Fibroblast of skin of scalp (primary cell): ENCODE measurements at places on chromosomes 5 and 9.
A peak's percentile ranks its signal among the peaks of the same experiment; 100 is the strongest.

DNA sequence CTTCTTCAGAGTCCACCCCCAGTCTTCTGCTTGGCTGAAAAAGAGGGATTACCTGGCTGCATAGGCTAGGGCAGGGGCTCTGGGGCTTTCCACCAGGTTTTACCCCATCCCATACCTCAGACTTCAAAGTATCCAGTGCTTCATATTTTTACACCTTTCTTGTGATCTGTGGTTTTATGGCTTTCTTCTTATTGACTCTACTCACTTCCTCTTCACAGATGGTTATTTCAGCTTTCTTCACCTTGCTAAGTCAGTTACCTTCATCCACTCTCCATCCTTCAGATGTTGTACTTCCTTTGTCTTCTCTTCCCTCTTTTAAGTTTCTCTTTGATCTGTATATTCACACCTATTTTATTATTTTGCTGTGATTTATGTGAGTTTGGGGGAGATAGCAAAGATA is 104.3 kb downstream of the GRIA1 start:
- DNase-seq, result no peak

- DNase-seq, result no peak
Observed at GRCh38 chr5:133728475-133728874, 116.1 kb upstream of the FSTL4 start.

DNA sequence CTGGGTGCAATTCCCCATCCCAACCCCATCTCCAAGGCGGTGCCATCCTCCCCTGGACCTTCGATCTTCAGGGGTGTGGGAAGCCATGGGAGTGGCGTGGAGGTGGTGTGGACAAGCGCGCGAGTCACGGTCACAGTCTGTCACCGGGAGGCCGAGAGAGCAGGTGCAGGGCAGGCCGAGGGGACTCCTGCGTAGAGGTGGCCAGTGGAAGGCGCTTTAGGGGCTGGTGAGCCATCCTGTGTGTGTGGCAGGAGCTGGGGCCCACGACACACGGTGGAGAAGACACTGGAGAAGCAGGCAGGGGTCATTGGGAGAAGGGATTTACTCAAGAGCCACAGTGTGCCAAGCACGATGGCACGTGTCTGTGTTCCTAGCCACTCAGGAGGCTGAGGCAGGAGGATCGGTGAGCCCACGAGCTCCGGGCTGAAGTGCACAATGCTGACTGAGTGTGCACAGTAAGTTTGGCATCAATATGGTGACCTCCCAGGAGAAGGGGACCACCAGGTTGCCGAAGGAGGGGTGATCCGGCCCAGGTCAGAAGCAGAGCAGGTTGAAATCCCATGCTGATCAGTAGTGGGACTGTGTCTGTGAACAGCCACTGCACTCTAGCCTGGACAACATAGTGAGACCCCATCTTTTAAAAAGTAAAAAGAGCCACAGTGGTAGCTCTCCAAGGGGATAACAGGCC is 145.1 kb upstream of the PHYKPL start:
- DNase-seq, result no peak

DNA sequence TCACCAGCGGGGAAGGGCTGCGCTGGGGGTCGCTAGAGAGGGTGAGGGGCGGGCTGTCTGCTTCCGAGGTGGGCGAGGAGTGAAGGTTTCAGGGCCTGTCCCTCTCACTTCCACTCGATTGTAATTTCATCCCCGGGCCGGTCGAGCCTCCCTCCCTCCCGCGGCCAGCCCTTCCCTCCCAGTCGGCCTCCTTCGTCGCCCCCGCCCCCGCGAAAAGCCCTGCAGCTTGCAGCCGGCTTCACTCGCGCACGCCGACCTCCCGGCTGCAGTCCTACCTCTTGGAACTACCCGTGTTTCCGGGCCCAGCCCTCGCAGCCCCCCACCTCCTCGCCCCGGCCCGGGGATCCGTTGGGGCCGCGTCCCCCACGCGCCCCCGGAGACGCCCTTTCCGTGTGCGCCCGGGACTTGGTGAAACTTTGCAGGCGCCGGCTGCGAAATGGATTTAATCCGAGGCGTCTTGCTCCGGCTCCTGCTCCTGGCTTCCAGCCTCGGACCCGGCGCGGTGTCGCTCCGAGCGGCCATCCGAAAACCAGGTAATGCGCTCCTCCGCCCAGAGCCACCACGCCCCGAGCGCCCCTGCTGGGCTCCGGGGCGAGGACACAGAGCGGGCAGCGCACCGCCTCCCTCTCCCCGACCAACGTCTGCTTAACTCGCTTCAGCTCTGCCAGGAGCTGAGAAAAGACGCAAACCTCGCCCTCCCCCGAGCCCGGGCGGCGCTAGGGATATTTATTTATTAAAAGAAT is at the start of gene EGFLAM:
Gene EGFLAM (plus strand): TSS at position 241 of the 743 bp plus-strand sequence. CDS start 196 bp downstream, at position 437.
- no peak for DNase-seq

- no peak for DNase-seq
Observed at GRCh38 chr9:98236901-98237487, 18.5 kb downstream of the TBC1D2 start.

DNA sequence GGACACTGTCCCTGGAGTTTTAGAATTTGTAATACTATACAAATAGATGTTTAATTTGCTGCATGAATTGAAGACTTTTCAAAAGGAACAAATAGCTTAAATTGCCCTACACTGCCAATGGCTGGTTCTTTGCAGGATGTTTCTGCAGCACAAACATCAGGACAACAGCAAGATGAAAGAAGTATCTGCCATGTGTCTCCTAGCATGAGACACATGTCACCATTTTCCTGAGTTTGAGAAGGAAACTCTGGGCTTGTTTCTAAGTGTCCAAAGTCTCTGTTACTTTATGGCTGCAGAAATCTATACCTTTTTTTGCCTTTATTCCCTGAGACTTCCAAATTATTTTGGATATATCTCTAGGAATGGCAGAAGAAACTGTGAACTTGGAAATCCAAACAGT is 623 bp upstream of the OR13F1 start:
- no peak for DNase-seq

GRCh38 chr5:80070338-80071056 is 35.3 kb downstream of the THBS4 start:
- DNase-seq, result peak; percentile 64

GRCh38 chr5:115963566-115963965 is 1.3 kb downstream of the LVRN start:
- DNase-seq, result no peak

- DNase-seq, result peak; percentile 34
Observed at GRCh38 chr5:157670662-157671591, at the start of gene C5orf52. Gene C5orf52 (plus strand): TSS chr5:157671533. CDS start chr5:157671615, 82 bp downstream.

GRCh38 chr9:36899406-36899805 is 134.7 kb downstream of the PAX5 start:
- no peak for DNase-seq

DNA sequence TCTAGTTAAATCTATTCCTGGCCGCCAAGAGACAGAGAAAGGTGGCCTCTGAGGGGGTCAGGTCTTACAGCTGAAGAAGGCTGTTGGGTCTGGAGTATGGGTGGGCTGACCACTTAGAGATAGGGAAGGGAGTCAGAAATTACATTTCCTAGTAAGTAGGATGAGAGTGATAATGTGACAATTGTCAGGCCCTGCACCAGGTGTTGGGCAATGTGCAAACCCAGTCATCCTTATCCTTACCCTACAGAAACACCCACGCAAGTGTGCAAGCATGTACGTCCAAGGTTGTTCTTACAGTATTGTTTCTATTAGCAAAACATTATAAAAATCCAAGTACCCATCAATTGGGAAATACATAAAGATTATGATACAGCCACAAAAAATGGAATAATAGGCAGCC is 9.5 kb downstream of the SPAAR start:
- DNase-seq, result no peak

- no peak for DNase-seq
Observed at GRCh38 chr5:176865964-176866363, 33.2 kb downstream of the HK3 start.

DNA sequence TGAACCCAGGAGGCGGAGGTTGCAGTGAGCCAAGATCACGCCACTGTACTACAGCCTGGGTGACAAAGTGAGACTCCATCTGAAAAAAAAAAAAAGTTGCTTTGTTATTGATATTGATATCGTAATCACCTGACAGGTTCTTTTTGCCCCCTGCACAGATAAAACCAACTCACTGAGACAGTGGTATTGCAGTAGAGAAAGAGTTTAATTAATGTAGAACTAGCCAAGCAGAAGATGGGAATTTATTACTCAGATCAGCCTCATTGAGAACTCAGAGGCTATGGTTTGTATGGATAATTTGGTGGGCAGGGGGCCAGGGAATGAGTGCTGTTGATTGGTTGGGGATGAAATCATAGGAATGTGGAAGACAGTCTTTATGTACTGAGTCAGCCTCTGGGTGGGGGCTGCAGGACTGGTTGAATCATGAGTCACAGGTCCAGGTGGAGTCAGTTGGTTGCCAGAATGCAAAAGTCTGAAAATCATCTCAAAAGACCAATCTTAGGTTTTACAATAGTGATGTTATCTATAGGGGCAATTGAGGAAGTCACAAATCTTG is 35.8 kb upstream of the MEGF10 start:
- DNase-seq, result peak; percentile 77

DNA sequence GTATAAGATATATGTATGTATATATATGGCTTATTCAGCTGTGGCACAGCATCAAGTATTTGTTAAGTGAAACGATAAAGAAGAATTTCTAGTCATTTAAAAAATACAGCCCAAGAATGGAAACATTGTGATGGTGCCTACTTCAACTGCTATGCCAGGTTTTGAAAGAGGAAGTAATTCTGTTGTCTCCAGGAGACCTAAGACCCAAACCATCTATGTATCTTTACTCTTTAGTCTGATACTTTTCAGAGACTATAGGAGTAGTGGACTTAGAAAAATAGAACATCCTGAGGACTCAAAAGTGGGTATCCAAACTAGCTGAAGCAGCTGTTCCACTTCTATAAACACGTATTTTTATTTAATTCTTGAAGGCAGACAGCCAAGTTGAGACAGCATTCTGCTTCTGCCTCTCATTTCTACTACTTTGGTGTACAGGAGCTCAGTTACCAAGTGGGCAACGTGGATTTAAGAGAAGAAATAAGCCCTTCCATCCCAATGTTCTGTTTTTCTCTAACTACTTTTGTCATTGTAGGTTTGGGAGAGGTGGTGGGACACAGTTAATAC is 110.7 kb downstream of the RPS23 start:
- no peak for DNase-seq

- no peak for DNase-seq
Observed at GRCh38 chr5:75756981-75757380, 39.7 kb upstream of the POC5 start.

GRCh38 chr9:17744786-17745185 is 165.9 kb downstream of the SH3GL2 start:
- peak; percentile 13 for DNase-seq

DNA sequence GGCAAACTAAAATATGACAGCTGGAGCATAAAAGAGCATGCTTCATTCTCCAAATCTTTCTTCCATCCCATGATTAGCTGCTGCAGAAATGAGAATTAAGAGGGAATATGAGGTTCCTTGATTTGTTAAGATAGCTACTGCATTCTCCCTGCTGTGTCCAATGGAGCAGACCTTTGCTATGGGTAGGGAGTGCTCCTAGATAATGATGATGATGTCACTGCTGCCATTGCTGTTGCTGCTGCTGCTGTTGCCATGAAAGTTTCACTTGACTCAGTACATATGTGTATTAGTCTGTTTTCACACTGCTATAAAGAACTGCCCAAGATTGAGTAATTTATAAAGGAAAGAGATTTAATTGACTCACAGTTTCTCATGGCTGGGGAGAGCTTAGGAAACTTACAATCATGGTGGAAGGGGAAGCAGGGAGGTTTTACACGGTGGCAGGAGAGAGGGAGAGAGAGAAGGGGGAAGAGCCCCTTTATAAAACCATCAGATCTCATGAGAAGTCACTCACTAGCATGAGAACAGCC is 128.9 kb downstream of the INSYN2B start:
- no peak for DNase-seq

- no peak for DNase-seq
Observed at GRCh38 chr5:126267438-126267837, 155.8 kb upstream of the GRAMD2B start.

- DNase-seq, result no peak
Observed at GRCh38 chr9:97547098-97547829, 45.8 kb downstream of the TMOD1 start.

- no peak for DNase-seq
Observed at GRCh38 chr9:110746211-110746930, 77.8 kb downstream of the MUSK start.

GRCh38 chr5:157590478-157590877 is 14.9 kb upstream of the ADAM19 start:
- peak; percentile 30 for DNase-seq

- DNase-seq, result no peak
Observed at GRCh38 chr9:77866878-77867277, 164.7 kb downstream of the GNAQ start.

- no peak for DNase-seq
Observed at GRCh38 chr5:32387211-32387610, 57.3 kb downstream of the ZFR start.

- peak; percentile 96 for DNase-seq
Observed at GRCh38 chr5:76790632-76791290, 28.1 kb upstream of the F2RL1 start.

GRCh38 chr9:97985058-97985861 is 2.1 kb downstream of the ANP32B start:
- peak; percentile 16 for DNase-seq

DNA sequence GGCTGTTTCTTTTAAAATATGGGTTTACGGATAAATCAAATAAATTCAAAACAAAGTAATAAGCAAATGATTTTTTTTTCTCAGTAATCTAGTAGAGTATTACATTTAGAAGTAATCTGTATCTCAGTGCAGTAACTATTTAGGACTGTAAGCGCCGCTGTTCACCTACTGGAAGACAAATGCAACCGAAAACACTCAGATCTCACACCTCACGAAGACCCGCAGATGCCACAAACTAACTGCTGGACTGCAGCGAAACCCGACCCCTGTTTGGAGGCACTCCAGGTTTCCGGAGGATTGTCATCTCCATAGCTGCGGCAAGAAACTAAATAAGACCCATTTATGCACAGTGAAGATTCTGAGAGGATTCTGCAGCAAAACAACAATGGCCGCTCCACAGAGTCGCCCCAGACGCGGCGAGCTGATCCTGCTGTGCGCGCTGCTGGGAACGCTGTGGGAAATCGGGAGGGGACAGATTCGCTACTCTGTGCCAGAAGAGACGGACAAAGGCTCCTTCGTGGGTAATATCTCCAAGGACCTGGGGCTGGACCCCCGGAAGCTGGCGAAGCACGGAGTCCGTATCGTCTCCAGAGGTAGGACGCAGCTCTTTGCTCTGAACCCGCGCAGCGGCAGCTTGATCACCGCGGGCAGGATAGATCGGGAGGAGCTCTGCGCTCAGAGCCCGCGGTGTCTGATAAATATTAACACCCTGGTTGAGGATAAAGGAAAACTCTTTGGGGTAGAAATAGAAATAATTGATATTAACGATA is at the start of gene PCDHGA8:
Gene PCDHGA8 (plus strand): TSS at position 205 of the 770 bp plus-strand sequence. CDS start 181 bp downstream, at position 386.
- peak; percentile 38 for DNase-seq

DNA sequence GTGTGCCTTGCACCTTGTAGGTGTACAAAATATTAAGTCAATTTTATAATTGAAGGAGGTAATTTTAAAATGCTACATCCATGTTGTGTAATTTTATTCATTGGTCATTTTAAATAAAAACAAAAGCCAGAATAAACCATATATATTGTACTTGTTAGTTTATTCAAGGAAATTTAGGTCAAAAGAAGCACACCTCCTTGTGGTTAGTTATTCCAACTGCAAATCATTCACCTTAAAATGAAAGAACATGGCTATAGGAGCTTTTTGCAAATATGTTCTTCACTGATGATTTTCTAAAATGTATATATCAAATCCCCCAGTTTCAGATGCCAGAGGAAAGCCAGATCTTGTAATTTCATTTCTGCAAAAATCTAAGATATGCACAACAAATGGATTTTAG is 5.4 kb upstream of the MOCS2 start:
- DNase-seq, result no peak

- DNase-seq, result no peak
Observed at GRCh38 chr5:178284996-178285395, 52.4 kb upstream of the PHYKPL start.
